ENCODE measurements at places on chromosomes 1 and 21.

DNA sequence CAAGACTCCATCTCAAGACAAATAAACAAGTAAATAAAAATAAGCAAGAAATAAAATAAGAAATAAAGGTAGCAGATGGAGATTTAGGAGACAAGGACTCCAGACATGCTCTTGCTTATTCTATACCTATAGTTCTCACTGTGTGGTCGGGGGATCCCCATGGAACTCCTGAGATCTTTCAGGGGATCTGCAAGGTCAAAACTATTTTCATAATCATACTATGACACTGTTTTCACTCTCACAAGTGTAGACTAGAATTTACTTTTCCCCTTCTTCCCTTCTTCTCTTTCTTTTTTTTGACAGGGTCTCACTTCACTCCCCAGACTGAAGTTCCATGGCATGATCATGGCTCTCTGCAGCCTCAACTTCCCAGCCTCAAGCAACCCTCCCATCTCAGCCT, 29.8 kb upstream of the NLRP3 start:
- no peak for DNase-seq
- no peak overlapping the region for H3K4me3 ChIP-seq
- H3K27me3 ChIP-seq: no peaks in the 10 kb centered on the region
- H3K27ac ChIP-seq: no peak overlapping the region
- H3K36me3 ChIP-seq: no peaks in the 10 kb centered on the region

DNA sequence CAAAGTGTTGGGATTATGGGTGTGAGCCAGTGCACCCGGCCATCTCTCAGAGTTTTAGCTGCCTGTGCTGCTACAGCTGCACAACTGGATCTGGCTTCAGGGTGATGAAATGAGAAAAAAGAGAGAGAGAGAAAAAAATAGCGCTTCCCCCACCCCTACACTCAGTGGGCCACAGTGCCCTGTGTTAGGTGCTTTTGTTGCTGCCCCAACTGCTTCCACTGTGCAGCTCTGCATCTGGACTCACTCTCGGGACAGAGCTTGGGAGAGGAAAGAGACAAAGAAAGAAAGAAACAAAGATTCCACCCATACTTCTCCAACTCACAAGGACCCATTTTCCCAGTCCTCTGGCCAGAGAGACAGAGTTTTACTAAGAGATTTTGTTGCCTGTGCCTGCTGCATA, 50.4 kb downstream of the INAVA start:
- H3K27ac ChIP-seq: no peak overlapping the region
- no peaks in the 10 kb centered on the region for H3K4me1 ChIP-seq

DNA sequence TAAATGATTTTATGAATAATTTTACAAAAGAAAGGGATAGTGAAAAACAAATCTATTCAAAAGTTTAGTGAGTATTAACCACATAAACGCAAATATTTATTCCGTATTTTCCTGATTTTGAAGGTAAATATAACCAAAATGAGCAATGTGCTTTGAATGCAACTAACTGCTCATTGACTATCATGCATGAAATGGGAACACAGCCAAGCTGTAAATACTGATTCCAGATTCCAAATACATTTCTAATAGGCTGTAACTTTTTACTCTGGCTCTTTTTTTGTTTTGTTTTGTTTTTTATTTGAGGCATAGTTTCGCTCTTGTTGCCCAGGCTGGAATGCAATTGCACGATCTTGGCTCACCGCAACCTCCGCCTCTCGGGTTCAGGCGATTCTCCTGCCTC, 41.8 kb downstream of the SELENOF start:
- no peak for DNase-seq
- no peaks in the 10 kb centered on the region for H3K27me3 ChIP-seq
- peaks cover 9% of the 10 kb centered on the region for H3K36me3 ChIP-seq
- no peak overlapping the region for H3K27ac ChIP-seq
- peaks cover 7% of the 10 kb centered on the region for H3K4me1 ChIP-seq
- no peak overlapping the region for H3K4me3 ChIP-seq

- H3K27ac ChIP-seq: no peak overlapping the region
- H3K27me3 ChIP-seq: peaks cover 15% of the 10 kb centered on the region
- H3K4me3 ChIP-seq: no peak overlapping the region
- DNase-seq: no peak
- no peaks in the 10 kb centered on the region for H3K36me3 ChIP-seq
These were observed 3.4 kb upstream of the HEYL start for GRCh38 chr1:39642796-39643195.

DNA sequence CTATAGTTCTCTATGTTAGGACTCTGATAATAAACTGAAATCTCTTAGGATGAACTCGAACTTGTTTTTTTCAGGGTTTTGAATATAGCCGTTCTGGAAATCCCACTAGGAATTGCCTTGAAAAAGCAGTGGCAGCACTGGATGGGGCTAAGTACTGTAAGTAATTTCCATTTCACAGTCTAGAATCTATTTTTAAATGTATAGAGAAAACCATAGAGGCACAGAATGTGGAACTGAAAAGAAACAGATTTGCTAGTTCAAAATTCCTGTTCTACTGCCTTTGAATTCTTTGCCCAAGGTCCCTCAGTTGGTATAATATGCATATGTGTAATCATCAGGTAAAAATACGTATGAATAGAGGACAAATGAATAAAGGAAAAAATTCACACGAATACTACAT, 4.8 kb downstream of the CTH start:
- peaks cover 11% of the 10 kb centered on the region for H3K4me1 ChIP-seq
- no peaks in the 10 kb centered on the region for H3K27me3 ChIP-seq
- H3K4me3 ChIP-seq: no peak overlapping the region
- H3K27ac ChIP-seq: no peak overlapping the region
- peaks cover 37% of the 10 kb centered on the region for H3K36me3 ChIP-seq

GRCh38 chr1:229509576-229509975, 1.4 kb upstream of the NUP133 start:
- no peak overlapping the region for H3K27ac ChIP-seq
- no peak overlapping the region for H3K4me3 ChIP-seq
- H3K4me1 ChIP-seq: peaks cover 11% of the 10 kb centered on the region

DNA sequence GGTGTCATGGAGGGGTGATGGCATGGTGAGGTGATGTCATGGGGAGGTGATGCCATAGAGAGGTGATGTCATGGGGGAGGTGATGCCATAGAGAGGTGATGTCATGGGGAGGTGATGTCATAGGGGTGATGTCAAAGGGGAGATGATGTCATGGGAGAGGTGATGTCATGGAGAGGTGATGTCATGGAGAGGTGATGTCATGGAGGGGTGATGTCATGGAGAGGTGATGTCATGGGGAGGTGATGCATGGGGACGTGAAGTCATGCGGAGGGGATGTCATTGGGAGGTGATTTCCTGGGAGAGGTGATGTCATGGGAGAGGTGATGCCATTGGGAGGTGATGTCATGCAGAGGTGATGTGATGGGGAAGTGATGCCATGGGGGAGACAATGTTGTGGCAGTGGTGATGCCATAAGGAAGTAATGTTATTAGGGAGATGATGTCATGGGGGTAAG, 92.1 kb upstream of the C1orf174 start:
- no peak overlapping the region for H3K27ac ChIP-seq
- H3K36me3 ChIP-seq: no peaks in the 10 kb centered on the region
- peaks cover 83% of the 10 kb centered on the region for H3K27me3 ChIP-seq
- DNase-seq: no peak
- H3K4me1 ChIP-seq: no peaks in the 10 kb centered on the region

GRCh38 chr1:48105165-48105564, 108.0 kb upstream of the TRABD2B start:
- DNase-seq: no peak
- no peaks in the 10 kb centered on the region for H3K4me1 ChIP-seq
- no peaks in the 10 kb centered on the region for H3K36me3 ChIP-seq
- no peak overlapping the region for H3K4me3 ChIP-seq

Data from PC-9 (cell line).